ENCODE measurements at places on chromosomes 2 and 18. TPM values are rescaled to one million over a fixed set of nuclear protein-coding genes. Genes with fewer than 3 reads are reported as not detected.

TTN gene
- total RNA-seq, result 8.3 TPM

LHCGR gene
- 3.0 TPM for total RNA-seq

LRRC30 gene
- total RNA-seq, result not detected

RAB6C gene
- total RNA-seq, result 0.26 TPM

CDK15 gene
- total RNA-seq, result 0.83 TPM

NR4A2 gene
- total RNA-seq, result 2.7 TPM

UGT1A10 gene
- not detected for total RNA-seq

CTLA4 gene
- total RNA-seq, result 0.33 TPM

ZSWIM2 gene
- total RNA-seq, result not detected

COL4A4 gene
- 5.3 TPM for total RNA-seq

FLACC1 gene
- total RNA-seq, result 4.5 TPM

TBC1D8 gene
- 18.7 TPM for total RNA-seq

PARD3B gene
- 29.5 TPM for total RNA-seq

POLR1A gene
- total RNA-seq, result 17.3 TPM

DAPL1 gene
- not detected for total RNA-seq

SCYGR4 gene
- total RNA-seq, result not detected

MYO3B gene
- not detected for total RNA-seq

PHOSPHO2 gene
- 18.7 TPM for total RNA-seq

PROM2 gene
- 3.2 TPM for total RNA-seq

SOX11 gene
- 0.42 TPM for total RNA-seq

EPHA4 gene
- 25.9 TPM for total RNA-seq

RBKS gene
- 1.7 TPM for total RNA-seq

IL36G gene
- not detected for total RNA-seq

STPG4 gene
- not detected for total RNA-seq

FAHD2A gene
- 16.6 TPM for total RNA-seq

FASTKD2 gene
- total RNA-seq, result 31.3 TPM

CSRNP3 gene
- total RNA-seq, result 4.4 TPM

FOXI3 gene
- not detected for total RNA-seq

ACVR1 gene
- total RNA-seq, result 25.2 TPM

CYP27C1 gene
- total RNA-seq, result not detected

CFAP53 gene
- not detected for total RNA-seq

ABCB11 gene
- total RNA-seq, result not detected

SIX3 gene
- total RNA-seq, result 0.19 TPM

AQP12B gene
- not detected for total RNA-seq

HAAO gene
- total RNA-seq, result 4.7 TPM

USP37 gene
- 8.6 TPM for total RNA-seq

NMS gene
- total RNA-seq, result not detected

RUFY4 gene
- total RNA-seq, result not detected

FOXD4L1 gene
- total RNA-seq, result 0.42 TPM

CRACDL gene
- total RNA-seq, result 4.5 TPM

CCDC141 gene
- 8.7 TPM for total RNA-seq

CHMP3 gene
- total RNA-seq, result 166 TPM

SCTR gene
- total RNA-seq, result not detected

HSBP1L1 gene
- total RNA-seq, result 4.6 TPM

RIT2 gene
- total RNA-seq, result not detected

ZAP70 gene
- 1.2 TPM for total RNA-seq

OSBPL1A gene
- 104 TPM for total RNA-seq

CHRNG gene
- not detected for total RNA-seq

ASB3 gene
- 10.0 TPM for total RNA-seq

GRB14 gene
- 3.3 TPM for total RNA-seq

IHH gene
- not detected for total RNA-seq

HOXD12 gene
- total RNA-seq, result not detected

GPR75 gene
- 4.6 TPM for total RNA-seq

RGPD3 gene
- 0.33 TPM for total RNA-seq

REG1B gene
- total RNA-seq, result not detected

TSGA10 gene
- 2.5 TPM for total RNA-seq

ASAP2 gene
- 24.0 TPM for total RNA-seq

Data from esophagus muscularis mucosa (tissue), 4 donors.